ENCODE measurements at places on chromosomes 3 and 15.

GRCh38 chr15:50003786-50004334 is 115.2 kb downstream of the ATP8B4 start:
- no peak for DNase-seq

GRCh38 chr3:173109143-173109542 is 31.9 kb downstream of the SPATA16 start:
- DNase-seq: no peak

DNA sequence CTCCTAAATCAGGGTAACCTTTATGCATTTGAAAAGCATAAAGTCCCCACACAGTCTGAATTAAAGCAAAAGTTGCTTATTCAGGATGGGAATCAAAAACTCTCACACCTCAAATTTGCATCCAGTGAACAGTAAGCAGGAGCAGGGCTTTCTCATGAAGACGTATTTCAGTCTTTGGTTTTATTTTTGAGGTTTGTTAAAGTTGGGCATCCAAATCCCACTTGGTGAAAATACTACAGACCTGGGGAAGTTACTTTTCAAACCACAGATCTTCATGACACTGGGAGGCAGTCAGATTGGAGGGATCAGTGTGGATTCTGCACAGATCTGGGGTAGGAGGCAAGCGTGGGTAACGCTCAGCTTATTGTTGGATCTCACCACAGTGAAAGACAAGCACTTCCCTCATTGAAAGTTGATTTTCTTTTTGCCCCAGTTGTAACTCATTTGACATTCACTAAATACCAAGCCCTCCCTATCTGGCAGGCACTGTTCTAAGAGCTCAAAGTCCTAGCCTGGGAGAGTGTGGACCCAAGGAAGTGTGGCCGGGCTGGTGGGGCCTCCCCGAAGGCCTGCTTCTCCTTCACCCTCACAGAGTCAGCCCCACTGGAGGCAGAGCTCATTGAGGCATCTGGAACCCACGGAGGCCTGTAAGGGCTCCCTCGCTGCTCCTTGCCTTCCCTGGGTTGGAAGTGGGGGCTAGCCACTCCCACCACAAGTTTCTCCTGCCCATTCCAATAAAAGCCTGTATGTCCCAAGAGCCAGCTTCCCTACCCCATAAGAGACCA is 783 bp upstream of the ISG20 start:
- no peak for DNase-seq

- no peak for DNase-seq
Measured at GRCh38 chr3:133695560-133696171, 33.9 kb upstream of the TOPBP1 start.

- no peak for DNase-seq
Measured at GRCh38 chr3:34842706-34843480, 796.4 kb upstream of the ARPP21 start.

DNA sequence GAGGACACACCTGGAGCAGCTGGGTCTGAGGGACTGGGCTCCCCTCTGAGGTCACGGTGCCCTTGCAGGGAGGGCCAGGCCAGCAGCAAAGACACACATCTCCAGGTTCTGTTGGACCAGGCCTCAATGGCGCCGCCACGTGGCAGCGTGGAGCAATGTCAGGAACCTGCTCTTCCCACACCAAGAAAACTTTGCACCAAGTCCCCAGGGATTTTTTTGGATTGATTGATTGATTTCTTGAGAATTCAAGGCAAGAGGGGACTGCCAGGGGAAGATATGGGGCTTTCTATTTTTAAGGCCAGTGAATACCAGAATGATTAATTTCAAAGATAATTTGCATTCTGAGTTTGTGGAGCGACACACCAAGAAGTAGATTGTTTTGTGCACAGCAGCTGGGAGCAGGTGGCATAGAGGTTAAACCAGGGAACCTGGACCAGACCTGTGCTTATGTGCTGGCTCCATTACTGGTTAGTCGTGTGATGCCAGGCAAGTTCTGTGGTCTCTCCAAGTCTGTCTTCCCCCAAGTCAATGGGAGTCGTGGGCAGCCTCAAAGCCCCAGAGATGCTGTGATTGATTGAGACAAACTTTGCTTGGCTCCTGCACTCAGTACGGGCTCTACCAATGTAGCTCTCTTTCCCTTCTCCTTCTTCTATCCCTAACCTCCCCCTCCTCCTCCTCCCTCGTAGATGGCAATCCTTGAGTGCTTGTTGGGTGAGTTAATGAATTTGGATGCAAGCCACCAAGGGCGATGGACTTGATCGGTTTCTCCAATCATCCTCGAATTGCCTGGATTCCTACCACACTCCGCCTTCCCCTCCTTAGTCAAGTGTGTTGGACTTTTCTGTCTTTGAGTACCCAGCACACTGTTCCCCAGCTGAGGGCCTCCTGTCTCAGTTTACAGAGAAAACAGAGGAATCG is 96.2 kb upstream of the TRPM1 start:
- no peak for DNase-seq

DNA sequence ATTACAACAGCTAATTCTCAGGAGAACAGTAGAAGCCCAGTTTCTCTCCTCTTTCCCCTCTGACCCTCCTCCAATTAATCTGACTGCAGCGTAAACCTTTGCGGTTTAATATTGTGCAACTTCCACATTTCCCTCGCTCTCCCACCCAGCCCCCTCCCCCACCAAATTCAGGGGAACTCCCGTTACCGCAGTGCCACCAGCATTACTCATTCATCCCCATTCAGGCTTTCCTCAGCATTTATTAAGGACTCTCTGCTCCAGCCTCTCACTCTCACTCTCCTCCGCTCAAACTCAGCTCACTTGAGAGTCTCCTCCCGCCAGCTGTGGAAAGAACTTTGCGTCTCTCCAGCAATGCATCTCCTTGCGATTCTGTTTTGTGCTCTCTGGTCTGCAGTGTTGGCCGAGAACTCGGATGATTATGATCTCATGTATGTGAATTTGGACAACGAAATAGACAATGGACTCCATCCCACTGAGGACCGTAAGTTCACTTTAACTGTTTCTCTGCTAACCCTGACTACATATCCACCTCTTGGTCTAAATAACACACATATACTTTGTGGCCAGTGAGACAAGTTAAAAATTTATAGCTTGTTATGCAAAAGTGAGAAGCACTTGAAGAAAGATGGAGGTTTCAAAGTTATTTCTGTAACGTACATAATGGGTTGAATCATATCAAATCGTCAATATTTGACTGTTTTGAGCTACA is at the start of gene PTX3:
TSS of gene PTX3 (plus strand) at position 268 of the 709 bp plus-strand sequence. CDS start at position 352, 84 bp downstream.
- DNase-seq: no peak

Measured in vagina (tissue), 2 donors.